ENCODE measurements at places on chromosomes 7 and 10.

- no peak for DNase-seq
These were observed 141.1 kb downstream of the PKD1L1 start for GRCh38 chr7:47807126-47807525.

DNA sequence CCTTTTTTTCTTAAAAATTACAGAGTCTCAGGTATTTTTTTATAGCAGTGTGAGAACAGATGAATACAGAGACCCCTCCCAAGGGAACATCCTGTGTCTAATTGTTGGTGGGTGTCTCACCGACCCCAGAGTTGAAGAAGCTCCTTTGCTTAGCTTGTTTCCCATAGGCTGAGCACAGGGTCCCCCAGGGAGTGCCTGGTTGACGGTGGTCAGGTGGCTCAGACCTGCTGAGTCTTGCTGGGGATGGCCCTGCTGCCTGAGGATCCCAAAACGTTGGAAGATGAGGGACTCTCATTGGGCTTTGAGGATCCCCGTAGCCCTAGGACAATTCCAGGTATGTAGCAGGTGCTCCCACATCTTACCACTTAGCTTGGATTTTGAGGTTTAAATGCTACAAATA, 19.5 kb downstream of the SCART1 start:
- no peak for DNase-seq

DNA sequence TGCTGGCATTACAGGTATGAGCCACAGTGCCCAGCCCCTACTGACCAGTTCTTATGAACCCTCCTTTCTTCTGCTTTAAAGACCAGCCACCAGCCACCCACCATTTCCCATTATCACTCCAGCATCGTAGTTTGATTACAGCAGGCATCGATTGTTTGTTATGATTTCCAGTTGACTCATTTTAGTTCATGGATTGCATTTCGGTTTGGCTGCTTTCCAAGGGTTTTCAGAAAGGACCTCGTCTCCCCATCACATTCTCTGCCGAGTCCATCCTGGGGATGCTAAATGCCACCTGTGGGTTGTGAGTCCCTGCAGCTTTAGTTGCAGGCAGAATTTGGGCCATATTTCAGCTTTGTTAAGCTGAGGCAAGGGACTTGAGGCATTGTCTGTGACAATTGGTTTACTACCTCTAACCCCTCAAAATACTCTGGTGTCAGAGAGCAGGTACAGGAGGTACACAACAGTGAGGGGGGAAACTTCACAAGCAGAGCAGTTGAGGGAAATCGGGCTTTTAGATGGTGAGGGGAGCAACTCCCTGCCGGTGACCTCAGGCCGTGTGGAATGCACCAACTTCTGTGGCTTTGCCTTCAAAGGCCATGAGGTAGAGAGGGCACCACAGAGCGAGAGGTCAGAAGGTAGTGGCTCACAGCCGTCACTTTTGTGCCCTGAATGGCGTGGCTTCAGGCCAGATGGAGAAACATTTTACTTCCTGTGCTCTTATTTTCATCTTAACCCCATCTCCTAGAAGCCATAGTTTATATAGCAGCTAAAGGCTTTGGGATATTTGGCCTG, 203.8 kb downstream of the CCDC3 start:
- DNase-seq = no peak

- no peak for DNase-seq
These were observed 51.7 kb downstream of the LRRC18 start for GRCh38 chr10:48887982-48888381.

DNA sequence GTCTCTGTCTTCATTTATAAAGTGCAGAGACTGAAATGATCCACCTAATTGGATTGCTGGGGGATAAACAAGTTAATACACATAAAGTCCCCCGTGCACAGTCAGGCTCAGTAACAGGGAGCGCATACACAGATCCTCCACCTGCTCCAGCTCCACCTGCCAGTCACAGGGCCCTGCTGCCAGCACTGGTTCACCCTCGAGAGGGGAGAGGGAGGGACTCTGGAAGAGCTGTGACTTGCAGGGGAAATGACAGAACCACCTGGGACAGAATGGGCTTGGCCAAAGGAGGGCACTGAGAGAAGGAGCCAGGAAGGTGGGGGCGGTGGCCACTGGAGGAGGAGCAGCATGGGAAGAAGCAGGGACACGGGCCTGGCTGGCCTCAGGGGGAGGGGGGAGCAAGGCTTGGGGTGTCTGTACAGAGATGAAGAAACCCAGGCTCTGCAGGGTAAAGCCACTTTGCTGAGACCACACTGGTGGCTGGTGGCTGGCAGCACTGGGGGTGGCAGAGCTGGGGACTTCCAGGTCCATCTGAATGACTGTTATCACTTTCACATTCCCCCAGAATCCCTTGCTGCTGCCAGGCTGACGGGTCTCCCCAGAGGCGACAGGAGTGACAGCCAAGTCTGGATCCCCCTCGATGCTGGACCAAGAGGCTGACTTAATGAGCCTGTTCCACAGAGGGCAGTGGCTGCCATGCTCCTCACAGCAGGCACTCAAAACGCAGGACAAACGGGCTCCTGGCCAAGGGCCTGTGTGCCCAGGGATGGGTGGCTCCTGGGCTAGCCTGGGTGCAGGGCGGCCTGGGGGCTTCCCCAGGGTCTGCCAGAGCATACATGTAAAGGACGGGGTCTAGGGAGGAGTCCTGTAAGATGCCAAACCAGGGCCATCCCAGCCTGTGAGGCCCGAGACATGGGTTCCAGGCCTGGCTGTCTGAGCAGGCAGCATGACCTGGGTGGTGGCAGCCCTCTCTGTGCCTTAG, 151.1 kb downstream of the SH3PXD2A start:
- no peak for DNase-seq

- DNase-seq = no peak
These were observed 265.9 kb upstream of the NRP1 start for GRCh38 chr10:33600381-33600780.

- no peak for DNase-seq
These were observed 230.9 kb downstream of the AGMO start for GRCh38 chr7:15330943-15331342.

DNA sequence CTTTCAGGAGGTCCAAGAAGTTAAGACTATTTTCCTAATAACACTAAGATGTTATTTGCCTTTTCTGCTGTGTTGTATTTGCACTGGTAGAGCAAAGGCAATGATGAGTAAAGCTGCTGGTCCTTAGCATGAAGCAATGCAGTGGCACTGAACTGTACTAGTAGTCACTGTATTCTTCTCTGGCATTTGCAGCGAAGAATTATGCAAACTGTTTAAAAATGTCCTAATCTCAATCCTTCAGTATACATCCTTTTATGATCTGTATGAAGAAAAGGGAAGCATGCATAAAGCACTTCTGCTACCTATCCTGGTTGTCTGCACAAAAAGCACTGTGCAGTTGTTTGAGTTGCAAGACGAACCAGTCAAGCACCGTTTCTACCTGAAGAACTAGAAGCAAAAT, 20.4 kb downstream of the IGF2BP3 start:
- no peak for DNase-seq

DNA sequence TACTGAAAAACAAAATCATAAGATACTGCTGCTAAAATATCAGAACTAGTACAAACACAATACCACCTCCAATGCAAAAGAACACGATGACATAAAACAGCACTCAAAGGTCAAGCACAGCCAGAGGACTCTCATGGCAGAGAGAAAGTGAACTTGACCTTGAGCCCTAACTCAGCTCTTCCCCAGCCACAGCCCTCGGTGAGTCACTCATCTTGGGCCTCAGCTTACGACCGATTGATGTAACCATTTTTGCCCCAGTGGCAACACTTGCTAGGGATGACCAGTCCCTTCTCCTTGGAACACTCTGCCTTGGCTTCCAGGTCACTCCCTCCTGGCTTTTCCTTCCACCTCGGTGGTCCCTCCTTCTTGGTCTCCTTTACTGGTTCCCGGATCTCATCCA, 77.8 kb downstream of the JAZF1 start:
- no peak for DNase-seq

DNA sequence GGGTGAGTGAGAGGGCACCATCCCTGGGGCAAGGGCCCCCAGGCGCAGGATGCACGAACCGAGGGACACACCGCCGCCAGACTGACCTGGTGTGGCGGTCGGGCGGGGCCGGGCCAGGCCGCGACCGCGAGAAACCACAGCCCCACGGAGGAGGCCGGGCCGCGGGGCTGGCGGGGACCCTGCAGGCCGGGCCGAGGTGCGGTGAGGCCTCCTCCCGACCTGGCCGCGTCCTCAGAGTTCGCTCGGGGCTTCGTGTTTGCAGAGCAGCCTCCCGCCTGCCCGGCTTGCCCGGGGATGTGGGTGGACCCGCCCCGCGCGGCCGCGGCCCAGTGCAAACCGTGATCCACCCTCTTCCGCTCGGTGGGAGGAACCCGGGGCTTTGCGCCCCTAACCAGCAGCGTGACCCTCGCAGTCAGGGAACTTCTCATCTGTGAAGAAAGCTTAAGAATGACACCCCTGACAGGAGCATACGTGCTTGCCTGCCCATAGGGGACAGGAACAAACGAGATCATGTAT, 20.6 kb upstream of the HOXA13 start:
- no peak for DNase-seq

- DNase-seq = no peak
These were observed 5.9 kb upstream of the NUP42 start for GRCh38 chr7:23175938-23176337.

GRCh38 chr10:127989481-127990012, 82.6 kb downstream of the PTPRE start:
- no peak for DNase-seq

GRCh38 chr7:41574377-41574776, 128.5 kb downstream of the INHBA start:
- DNase-seq = no peak

DNA sequence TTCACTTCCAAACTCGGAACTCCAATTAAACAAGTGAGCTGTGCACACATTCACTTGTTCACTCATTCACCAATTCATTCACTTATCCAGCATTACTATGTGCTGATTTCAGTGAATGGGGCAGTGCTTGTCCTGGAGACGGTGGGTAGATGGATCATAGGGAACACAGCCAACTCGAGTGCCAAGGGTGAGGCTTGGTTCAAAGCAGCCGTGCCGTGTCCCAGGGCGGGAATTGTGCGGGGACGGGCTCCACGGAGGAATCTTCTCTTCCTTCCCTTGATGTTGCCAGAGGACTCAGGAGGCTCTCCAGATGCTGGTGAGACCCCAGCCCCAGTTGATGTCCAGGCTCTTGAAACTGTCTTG, 2.9 kb downstream of the SH2D4B start:
- no peak for DNase-seq

DNA sequence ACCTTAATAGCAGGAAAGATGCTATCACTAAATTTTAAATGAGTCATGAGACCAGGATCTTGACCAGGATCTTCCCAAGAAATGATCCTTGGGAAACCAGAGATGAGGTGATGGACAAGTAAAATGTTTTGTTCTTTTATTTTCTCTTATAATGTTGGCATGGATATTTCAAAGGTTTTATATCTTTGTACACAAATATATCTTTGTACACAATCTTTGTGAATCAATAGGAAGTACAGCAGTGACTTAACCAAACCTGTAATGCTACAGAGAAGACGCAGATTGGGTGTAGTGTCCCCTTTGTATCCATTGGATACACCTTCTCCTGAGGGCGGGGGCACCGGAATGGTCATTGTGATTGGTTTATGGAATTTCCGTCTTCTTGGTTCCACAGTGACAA, 180.1 kb upstream of the CCDC6 start:
- DNase-seq = no peak

DNA sequence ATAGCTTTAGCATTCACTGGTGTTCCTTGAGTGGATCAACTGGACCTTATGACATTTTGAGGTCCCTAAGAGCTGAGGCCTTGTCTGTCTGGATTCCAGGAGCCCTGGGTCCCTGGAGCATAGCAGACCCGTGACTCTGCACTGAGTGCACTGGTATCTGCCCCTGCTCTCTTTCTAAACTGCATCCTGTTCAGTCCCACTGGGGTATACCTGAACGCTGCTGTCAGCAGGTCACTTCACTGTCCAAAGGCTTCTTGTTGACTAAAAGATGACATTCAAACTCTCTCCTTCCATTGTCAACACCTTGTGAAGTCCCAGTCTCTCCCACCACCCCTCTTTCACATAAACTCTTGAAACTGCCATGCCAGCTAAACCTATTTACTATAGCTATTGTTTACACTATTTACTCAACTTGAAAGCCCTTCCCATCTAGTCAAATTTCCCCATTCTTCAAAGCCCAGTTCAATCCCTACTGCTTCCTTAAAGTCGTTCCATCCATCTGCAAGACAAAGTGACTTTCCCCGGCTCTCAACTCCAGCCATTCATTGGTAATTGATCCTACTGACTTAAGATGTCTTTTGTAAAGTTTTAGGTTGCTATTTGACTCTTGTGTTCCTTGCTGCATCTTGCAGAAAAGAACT, 523.3 kb downstream of the KCNMA1 start:
- DNase-seq = no peak

DNA sequence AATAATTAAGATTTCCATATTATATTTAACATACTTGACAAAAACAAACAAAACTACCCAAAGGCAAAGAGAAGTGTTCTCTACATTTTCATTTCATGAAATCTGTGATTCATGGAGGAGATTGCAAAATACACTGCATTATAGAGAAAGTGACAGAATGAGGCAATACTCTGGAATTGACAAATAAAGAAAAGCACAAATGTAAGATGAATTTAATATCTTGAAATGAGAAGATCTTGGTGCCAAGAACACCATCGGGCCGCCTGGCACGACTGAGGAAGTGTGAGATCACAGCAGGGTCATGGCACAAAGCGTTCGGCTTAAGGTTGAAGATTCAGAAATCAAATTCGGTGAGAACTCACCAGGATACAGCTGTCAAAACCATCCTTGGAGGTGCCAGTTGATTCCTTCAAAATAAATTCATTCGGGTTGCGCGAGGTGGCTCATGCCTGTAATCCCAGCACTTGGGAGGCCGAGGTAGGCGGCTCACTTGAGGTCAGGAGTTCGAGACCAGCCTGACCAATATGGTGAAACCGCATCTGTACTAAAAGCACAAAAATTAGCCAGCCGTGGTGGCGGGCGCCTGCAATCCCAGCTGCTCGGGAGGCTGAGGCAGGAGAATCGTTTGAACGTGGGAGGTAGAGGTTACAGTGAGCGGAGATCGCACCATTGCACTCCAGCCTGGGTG, 174.0 kb upstream of the PFKP start:
- no peak for DNase-seq

DNA sequence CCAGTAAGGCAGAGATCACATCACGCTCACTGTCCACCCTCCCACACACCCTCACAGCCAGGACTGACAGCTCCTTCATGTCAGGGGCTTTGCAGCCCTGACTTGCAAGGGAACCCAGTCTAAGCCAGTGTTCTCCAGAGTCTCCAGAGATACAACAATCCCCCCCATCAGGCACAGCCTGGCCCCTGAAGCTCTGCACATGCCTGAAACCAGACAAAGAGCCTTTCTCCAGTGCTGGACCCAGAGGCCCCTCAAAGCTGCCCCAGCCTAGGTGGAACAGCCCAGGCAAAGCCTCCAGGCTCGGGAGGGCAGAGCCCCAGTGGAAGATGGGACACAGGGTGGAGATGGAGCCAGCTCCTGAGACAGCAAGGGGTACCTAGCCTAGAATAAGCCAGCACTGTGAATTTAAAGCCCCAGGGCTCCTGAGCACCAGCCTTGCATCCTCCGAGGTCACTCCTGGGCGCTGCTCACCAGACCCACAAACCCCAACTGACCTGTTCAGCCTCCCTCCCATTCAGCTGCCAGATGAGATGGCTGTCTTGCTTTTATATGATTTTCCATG, 50.2 kb downstream of the GRID1 start:
- no peak for DNase-seq

GRCh38 chr10:132684164-132684891, 101.6 kb downstream of the NKX6-2 start:
- DNase-seq = peak; percentile 28

All from stimulated activated CD8-positive, alpha-beta memory T cell treated with anti-CD3 and anti-CD28 coated beads, Interleukin-7, amount 100 ng/mL, for 48 hours (primary cell).